Stimulated activated CD4-positive, alpha-beta T cell treated with anti-CD3 and anti-CD28 coated beads, Interleukin-1b, Interleukin-23, amount 100 ng/mL, for 1 hour (primary cell): ENCODE measurements at places on chromosomes 2 and 18.

DNA sequence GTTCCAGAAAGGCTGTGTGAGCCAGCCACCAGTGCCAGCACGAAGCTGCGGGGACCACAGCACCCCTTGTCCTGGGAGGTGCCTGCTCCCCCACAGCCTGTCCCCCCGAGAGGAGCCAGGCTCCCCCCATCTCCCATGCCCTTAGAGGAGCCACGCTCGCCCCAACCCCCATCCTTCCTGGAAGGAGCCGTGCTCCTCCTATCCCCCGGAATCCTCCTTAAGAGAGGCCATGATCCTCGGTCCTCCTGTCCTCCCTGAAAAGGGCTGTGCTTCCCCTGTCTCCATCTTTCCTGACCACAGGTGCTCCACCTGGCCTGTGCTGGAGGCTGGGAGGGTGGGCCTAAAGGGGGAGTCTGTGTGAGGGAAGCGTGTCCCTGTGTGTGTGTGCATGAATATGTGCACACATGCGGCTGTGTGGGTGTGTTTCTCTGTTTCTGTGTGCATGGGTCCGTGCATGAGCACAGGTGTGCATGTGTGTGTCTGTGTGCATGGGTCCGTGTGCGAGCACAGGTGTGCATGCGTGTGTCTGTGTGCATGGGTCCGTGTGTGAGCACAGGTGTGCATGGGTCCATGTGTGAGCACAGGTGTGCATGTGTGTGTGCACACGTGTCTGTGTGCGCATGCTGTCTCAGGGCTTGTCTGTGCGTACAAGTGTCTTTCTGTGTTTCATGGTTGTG, 80.3 kb downstream of the RTP5 start:
- no peak for DNase-seq

GRCh38 chr2:142065156-142065555, 65.7 kb downstream of the LRP1B start:
- DNase-seq = no peak

GRCh38 chr2:233354971-233355574, 779 bp downstream of the DGKD start:
- no peak for DNase-seq

- no peak for DNase-seq
Observed at GRCh38 chr18:59870623-59871130, 29.1 kb upstream of the PMAIP1 start.

- no peak for DNase-seq
Observed at GRCh38 chr2:213696442-213696841, 412.2 kb downstream of the SPAG16 start.

- no peak for DNase-seq
Observed at GRCh38 chr2:101149241-101150192, 1.7 kb downstream of the TBC1D8 start.

DNA sequence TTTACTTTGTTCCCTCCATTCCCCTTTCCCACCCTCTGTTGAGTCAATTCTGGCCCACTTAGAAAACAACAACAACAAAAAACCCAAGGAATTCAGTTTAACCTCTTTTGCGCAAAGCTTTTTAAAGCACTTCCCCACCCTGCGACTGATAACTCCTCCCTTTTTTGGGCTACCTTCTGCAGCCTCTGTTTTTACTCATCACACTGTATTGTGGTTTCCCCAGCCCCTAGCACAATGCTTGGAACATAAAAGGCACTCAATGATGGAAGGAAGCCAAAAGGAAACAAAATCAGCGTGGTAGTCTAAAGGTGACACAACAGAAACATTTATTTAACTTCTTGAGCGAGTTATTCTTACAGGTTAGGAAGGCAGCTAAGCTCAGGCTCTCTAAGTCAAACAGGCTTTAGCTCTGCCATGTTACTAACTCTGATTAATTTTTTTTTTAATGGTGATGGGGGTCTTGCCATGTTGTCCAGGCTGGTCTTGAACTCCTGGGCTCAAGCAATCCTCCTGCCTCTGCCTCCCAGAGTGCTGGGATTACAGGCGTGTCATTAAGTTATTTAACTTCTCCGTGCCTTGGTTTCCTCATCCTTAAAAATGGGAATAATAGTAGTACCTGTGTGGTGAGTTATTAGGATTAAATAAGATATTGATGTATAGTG, 1.3 kb downstream of the CEP68 start:
- DNase-seq = no peak

- no peak for DNase-seq
Observed at GRCh38 chr2:144801325-144801724, 281.4 kb upstream of the ZEB2 start.

DNA sequence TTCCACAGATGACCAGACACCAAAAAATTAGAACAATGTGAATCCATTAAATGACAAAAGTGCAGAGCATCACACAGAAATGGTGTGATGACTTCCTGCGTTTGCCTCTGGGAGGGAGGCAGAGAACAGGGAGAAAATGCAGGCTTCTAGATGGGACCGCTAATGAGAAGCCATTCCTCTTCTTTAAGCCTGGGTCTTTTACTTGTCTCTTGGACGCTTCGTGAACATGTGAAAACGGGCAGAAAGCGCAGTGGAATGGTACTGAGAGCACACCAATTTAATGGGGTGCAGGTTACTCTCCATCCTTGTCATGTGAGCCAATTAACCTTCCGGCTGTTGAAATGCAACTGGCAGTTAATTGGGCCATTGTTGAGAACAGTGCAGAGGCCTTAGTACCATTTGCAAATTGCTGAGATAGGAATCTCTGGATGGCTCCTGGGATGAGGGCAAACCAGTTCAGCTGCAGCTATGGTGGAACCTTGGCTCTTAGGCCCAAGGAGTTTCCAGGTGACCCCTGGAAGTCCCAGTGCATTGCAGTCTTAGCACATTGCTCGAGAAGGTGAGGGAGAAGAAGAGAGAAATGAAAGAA, 210.4 kb upstream of the CXCR4 start:
- no peak for DNase-seq

- no peak for DNase-seq
Observed at GRCh38 chr2:190716176-190716807, 67.4 kb downstream of the NAB1 start.

DNA sequence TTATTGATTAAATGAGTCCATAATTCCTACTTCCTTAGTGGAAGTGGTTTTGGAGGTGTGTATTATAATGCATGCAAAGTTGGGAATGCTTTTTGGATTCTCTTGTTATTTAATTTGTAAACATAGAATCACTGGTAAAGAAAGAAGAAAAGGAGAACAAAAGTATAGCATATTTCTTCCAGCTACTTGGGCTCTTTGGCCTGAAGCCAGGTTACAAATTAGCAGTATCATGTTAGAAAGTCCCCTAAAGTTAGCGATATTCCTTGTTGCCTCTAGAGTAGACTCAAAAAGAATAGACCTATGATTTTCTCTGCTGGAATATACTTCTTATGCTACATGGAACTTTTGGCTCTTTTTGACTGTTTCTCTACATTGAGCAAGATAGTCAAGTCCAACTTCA, 60.6 kb upstream of the CD28 start:
- no peak for DNase-seq

DNA sequence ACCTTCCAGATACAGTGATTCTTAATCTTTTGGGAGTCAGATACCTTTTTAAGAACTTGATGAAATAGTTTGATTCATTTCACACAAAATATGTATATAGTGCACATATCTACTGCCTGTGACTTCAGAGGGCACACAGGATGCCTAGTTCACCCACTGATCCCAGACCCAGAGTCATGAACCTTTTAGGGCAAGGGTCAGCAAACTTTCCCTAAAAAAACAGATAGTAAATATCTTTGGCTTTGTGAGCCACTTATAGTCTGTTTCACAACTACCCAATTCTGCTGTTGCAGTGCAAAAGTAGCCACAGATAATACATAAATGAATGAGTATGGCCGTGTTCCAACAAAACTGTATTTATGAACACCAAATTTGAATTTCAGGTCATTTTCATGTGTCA, 124.9 kb downstream of the ANKRD44 start:
- no peak for DNase-seq

DNA sequence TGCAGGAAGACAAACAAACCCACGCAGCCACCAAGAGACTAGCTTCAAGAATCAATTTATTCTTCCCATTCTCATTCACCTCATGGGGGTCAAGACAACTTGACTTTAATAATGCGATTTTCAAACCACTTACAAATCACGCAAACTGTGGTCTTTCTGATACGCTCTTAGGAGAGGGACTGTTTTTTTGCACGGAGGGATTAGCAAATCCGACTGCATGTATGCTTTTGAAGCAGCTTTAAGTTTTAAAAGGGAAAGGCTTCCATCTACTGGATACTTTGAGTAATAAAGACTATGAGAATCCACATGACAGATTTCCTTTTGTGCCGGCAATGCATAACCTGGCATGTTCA, 322.9 kb upstream of the KCNJ3 start:
- DNase-seq = no peak

DNA sequence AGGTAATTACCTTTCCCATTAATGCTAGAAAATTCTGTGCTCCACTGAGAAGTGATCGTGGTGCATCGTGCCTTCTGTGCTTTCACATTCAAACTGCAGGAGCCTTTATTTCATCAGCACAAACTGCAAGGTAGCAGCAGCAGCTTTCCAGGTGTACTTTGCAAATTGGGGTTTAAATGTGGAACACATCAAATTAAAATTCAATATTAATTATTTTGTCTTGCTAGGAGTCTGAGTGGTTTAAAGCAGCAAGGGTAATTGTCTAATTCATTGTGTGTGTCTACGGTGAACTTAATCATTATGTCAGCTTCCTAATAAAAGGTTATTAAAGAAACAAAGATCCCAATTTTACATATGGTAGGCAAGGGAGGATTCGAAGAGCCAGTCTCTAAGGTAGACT, 180.8 kb upstream of the ATP5MC3 start:
- no peak for DNase-seq

GRCh38 chr18:2654928-2655177, 673 bp upstream of the SMCHD1 start:
- peak; percentile 50 for DNase-seq

- no peak for DNase-seq
Observed at GRCh38 chr2:233822781-233823730, 31.3 kb downstream of the HJURP start.

- DNase-seq = no peak
Observed at GRCh38 chr2:69227716-69228115, 159.3 kb downstream of the GFPT1 start.

DNA sequence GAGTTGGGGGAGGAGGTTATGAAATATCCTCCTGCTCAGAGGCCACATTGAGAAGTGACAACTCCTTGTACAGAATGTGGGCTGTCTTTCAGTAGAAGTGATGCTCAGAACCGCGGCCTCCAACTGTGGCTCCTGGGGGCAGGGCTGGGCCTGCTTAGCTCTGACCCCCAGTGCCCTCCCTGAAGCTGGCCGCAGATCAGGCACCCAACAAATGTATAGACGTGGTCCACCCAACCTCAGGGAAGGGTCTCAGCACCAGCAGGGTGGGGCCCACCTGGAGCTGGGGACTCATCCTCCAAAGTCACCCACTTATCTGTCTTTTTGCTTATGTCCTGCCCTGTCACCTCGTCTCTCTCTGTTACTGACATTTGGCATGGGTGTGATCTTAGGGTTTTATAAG, 11.1 kb upstream of the BIN1 start:
- DNase-seq = no peak

DNA sequence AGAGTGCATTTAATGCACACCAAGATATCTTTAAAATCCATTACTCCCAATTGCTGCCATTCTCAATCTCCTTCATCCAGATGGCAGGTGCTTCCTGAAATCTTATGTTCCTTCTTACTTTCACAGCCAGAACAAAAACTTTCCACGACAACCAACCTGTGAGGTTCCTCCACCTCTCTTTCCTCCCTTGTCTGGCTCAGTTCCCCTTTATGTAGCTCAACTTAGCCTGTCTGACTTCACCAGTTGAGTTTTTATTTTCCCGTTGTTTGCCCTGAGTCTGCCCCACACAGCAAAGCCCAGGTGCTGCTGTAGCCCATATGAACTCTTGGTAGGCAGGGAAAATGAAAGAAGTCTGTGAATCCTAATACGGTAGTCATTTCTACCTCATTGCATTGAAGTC, 112.5 kb downstream of the MREG start:
- no peak for DNase-seq

GRCh38 chr2:227095346-227095745, 68.7 kb downstream of the COL4A4 start:
- DNase-seq = no peak

DNA sequence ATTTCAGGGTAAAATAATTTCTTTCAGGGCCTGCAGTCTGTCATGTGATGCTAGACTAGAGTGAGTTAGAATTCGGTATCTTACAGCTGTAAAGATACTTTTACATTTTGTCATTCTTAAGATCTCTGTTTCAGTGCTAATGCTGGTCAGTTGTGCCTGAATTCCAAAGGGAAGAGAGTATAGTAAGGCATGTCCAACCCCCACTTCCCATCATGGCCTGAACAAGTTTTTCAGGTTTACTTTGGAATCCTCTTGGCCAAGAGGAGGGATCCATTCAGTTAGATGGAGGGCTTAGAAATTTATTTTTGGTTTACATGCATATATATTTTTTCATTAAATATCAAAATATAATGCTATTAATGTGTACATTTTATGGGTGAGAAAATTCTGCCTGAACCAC, 596.6 kb downstream of the XIRP2 start:
- DNase-seq = no peak

DNA sequence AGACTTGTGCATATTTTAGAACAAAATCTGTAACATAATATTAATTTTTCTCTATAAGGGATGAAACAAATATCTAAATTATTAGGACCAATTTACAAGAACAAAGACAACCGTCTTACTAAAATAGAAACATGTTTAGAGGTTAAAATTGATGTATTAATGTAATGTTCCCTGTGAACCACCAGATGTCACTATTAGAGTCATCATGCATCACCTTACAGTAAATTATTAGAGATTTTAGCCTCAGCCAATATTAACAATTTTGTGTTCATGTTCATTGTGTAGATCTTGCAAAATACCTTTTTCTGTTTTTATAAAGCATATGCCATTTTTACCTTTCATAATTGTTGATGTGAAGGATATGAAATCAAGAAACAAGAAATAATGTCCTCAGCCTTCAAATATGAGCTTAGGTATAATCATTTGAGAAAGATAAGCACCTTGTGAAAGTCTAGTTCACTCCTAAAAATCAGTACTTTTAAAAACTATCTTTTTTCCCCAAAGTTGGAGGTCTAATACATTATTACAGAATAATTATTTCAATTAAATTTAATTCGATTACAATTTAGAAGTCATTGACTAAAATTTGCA, 344.3 kb upstream of the KCNH7 start:
- DNase-seq = no peak

DNA sequence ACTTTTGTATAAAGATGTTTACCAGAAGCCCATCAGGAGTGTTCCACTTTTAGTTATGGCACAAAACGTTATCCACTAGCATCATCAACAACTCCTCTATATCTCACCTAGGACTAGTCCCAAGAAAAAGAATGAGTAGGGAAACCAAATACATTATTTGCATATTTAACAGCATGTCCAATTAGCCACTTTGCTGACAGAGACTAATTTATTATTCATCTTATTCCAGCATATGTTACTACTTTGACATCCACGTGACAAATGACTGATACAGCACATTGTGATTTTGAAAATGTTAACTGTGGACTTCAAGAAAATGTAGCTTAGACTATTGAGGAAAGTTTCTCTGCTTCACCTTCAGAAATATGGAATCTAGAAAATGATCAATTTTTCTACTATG, 694.0 kb downstream of the NRXN1 start:
- DNase-seq = no peak
